ENCODE measurements at places on chromosomes 5 and 9.

DNA sequence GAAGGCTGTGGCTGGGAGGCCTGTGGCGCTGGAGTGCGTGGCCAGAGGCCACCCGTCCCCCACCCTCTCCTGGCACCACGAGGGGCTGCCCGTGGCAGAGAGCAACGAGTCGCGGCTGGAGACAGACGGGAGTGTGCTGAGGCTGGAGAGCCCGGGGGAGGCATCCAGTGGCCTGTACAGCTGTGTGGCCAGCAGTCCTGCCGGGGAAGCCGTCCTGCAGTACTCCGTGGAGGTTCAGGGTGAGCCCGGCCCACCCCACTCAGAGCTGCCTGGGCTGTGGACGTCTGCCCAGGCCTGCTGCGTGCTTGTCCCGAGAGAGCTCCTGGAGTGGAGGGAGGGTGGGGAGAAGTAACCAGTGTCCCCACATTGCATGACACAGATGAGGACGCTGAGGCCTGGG is 89.2 kb downstream of the HMCN2 start:
- DNase-seq: no peak

DNA sequence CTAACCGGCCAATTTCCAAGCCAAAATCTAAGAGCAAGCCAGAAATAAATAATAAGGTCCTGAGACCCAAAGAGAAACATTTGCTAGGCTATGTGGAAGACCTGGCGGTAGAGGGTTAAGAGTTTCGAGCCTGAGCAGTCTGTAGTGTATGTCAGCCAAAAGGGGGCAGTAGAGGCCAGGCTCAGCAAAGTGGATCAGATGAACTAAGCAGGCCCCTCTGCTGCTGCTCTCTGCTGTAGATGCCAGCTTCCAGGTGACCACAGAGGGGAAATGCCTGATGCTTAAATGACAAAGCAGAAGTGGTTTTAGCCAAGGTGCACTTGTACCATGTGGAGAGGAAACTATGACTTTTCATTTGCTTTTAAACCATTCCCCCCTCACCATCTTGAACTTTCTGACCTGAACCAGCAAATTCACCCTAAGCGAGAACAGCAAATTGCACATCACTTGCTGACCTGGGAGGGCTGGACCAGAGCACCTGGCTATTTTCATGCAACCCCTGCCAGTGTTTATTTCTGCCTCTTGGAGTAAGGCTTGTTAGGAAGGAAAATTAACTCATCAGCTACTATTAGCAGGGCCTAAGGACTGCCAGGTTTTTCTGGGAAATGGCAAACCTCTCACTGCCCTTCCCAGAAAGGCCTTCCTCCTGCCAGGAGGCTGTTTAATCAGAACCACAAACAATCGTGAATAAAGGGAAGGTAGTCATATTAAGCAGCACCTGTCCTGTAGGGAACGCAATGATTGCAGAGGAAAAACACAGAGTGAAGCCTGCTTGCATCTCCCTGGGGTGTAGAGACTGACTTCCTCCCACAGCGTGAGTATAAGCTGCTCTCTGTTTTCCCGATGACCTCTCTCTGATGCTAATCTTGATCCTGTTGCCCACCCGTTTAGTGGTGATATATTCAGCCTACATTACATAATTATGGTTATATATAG is 818.2 kb downstream of the TLR4 start:
- no peak for DNase-seq

DNA sequence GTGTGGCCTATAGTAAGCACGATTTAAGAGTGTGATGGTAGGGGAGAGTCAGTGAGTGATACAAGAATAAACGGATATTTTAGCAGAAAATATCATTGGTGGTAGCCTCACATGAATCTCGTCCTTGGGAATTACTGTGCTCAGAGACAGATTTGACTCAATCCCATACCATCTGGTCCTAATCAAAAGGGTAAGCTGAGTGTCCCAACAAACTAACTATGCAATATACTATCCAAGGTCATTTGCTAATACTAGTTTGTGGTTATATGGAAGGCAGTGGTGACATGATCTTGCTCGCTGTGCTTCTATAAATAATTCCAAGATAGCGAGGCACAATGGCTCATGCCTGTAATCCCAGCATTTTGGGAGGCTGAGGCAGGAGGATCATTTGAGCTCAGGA is 103.2 kb downstream of the TRPM6 start:
- no peak for DNase-seq

DNA sequence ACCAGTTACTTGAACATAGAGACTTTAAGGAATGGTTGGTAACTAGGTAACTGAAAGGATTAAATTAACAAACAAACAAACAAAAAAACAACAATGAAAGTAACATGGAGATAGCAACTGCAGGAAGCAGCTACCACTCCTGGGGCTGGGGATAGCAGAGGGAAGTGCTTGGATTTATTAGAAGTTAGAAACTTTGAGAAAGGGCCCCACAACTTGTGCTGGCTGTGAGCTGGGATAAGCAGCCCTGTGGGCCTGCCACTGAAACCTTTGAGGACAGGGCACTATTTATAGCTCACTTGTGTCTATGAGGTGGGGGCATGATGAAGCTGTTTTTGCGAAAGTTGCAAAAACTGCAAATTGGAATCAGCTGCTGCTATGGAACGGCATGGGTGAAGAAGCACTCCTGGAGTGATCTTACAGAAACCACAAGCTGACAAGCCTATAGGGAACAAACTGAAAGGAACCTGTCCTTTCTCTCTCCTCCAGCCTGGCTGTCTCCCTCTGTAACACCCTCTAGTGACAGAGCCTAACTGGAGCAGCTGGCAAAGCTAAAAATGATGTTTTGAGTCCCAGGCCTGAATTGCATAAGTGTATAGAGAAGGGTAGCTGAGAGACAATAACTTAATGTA is 91.4 kb upstream of the RANBP6 start:
- DNase-seq: no peak

DNA sequence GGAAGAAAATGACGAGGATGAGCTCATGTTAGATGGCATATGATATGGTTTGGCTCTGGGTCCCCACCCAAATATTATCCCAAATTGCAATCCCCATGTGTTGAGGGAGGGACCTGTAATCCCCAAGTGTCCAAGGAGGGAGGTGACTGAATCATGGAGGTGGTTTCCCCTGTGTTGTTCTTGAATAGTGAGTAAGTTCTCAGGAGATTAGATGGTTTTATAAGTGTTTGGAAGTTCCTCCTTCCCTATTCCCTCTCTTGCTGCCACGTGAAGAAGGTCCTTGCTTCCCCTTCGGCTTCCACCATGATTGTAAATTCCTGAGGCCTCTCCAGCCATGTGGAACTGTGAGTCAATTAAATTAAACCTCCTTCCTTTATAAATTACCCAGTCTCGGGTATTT is 10.1 kb downstream of the EDIL3 start:
- DNase-seq: no peak

- DNase-seq: no peak
These were observed 13.0 kb upstream of the RAD23B start for GRCh38 chr9:107270082-107270481.

- no peak for DNase-seq
These were observed 517 bp downstream of the KCNN2 start for GRCh38 chr5:114362197-114362976.

- DNase-seq: no peak
These were observed 73.4 kb downstream of the FBXO38 start for GRCh38 chr5:148457183-148457620.

DNA sequence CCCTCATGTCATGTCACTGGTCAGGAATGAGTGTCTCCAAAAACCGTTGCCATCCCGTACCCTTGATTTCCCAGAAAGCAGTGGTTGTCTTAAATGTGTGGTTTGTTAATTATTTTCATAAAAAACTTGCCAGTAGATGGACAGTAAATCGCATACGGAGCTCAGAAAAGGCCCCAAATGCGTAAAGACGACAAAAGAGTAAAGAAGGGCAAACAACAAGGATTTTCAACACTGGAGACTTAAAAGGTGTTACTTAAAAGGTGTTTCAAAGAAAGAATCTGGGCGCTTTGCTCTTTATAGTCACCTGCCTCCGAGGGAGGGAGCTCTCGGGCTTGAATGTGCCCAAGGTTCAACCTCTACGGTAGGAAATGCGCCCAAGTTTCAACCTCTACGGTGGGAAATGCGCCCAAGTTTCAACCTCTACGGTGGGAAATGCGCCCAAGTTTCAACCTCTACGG is 734 bp downstream of the KIF27 start:
- DNase-seq: no peak

DNA sequence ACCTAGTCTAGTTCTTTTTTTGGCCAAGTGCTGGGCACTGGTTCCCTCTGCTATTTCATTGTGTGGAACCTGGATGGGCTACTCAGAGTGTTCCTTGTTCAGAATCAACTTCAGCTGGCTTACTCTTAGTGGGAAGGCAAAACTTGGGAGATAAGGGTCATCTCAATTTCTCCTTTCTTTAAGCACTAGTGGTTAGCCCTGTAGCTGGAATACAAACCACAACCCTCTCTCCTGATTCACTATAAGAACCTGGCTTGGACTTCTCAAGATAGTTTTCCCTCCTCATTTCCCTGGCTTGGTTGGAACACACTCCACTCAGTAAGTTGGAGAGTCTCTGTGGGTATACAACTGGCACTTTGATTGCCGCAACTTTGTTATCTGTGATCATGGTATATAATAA is 35.1 kb downstream of the GRIA1 start:
- no peak for DNase-seq

DNA sequence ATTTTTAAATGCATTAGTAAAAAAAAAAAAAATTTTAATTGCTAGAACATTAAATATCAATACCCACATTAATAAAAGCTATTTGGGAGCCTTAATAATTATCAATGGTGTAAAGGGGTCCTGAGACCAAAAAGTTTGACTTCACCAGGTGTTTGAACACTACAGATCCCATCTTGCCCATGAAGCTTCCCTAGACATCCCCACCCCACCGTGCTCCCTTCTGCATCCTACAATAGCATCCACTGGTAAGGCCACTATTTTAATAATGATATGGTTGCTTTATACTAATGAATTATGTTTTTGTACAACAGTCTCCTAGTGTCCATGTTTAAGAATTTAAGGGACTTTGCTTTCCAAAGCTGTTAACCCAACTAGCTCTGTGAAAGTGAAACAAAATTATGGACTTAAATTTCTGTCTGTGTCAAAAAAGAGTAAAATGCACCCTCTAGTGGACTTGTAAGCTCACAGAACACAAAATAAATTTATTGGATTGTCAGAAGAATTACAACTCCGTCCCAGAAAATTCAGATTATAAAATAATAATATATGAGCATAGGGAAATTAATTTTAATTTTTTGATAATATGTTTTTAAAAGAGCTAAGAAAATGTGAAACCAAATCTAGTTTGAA is 76.0 kb downstream of the ARL15 start:
- no peak for DNase-seq

DNA sequence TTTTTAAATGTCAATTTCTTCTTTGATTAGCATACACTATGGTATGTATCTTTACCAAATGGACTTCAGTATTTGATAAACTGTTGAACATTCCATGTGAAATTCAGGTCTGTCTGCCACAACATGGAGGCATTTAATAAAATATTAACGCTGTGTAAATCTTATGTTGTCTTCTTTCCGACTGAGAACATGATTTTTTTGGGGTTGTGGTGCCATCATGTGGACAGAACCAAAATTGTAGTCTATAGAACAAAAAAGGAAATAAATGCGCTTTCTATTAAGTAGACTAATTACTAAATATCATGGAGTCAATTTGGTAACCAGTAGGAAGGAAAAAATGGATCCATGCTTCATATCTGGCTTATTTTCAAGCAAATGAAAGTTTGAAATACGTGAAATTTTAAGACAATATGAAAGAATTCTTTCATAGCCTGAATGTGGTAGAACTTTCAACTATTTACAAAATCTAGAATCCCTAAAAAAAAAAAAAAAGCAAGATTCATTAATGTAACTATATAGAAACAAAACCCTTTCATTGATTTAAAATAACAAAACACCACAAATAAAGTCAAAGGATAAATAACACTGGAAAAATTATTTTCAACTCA is 2.8 kb upstream of the PLK2 start:
- no peak for DNase-seq

Data from activated CD4-positive, CD25-positive, alpha-beta regulatory T cell (primary cell).